ENCODE measurements at places on chromosomes 16 and 17.

DNA sequence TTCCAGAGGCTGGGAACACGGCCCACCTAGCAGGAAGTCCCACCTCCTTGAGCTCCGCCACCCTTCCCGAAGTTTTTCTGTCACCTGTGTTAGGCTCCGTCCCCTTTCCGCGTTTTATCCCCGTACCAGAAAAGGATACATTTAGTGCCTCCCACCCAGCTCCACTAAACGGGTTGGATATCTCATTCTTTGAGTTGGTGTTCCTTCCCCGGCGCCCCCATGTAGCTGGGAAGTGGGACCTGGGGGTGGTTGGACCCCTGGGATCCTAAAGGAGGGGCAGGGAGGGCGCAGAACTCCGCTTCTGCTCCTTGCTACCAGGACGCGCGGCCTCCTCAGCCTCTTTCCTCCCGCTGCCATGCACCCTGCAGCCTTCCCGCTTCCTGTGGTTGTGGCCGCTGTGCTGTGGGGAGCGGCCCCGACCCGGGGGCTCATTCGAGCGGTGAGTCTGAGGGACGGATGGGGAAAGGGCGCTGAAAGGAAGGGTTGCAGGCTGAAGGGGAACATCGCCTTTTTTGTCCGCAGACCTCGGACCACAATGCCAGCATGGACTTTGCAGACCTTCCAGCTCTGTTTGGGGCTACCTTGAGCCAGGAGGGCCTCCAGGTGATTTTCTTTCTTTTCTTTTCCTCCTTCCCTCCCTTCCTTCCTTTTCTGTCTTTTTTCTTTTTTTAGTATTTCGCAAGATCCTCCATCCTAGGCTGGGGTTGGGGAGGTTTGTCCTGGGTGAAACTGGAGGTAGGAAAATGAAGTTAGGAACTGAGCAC lies 669 bp downstream of the RNF167 start:
- no peak for DNase-seq

DNA sequence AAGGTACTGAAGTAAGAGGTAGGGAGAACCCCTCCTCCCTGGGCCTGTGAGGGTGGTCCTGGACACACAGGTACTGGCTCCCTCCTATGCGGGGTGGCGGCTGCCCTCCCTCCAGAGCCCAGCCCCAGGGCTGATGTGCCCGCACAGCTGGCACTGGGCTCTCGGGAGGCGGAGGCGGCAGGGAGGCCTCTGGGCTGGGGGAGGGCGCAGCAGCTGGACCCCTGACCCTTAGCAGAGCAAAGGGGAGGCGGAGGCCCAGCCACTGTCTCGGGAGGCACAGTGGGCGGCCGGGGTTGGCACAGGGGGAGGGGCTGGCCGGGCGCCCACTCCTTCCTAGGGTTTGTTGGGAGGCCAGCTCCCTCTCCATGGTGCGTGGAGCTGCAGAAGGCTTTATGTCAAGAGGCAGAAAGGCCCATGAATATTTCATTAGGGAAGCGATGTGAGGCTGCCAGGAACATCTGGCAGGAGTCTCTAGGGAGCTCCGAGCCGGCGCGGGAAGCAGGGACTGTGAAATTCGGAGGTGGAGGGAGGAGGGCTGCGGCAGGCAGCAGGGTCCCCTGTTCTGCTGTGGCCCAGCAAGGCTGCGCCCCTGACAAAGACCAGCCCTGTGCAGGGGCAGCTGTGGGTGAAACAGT lies 44.1 kb upstream of the ACSF3 start:
- no peak for DNase-seq

GRCh38 chr17:55728833-55729232 lies 6.2 kb upstream of the TMEM100 start:
- DNase-seq: no peak

DNA sequence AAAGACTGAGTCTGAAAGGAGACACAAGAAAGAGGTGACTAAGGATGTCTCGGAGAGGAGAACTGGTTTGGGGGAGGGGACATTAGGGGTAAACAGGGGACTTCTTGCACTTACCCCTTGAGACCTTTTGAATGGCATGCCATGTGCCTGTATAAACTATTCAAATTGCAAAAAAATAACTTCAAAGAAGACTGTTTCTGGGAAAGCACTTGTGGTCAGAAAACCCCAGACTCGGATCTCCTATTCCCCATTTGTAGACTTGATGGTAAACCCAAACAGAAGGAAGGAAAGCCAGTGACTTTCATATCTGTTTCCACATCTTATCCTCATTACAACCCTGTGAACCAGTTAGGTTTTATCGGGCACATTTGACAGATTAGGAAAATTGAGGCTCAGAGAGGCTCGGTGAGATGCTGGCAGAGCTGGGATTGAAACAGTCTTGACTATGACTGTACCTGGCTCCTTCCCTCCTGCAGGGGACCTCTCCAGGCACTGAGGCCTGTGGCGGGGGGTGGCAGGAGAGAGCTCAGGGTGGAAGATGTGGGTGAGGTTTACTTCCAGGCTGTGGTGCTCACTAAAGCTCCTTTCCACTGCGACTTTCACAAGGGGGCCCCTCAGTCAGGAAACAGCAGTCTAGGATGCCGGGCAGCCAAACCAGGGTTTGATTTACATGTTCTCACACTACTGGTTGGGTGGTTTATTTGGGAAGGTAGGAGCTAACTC lies 30.5 kb upstream of the PLCG2 start:
- no peak for DNase-seq

GRCh38 chr17:55986817-55987216 lies 166.5 kb upstream of the ANKFN1 start:
- DNase-seq: no peak

GRCh38 chr17:30256756-30257506 lies 21.4 kb upstream of the SLC6A4 start:
- DNase-seq: no peak

GRCh38 chr17:4326608-4327007 lies 39.9 kb downstream of the UBE2G1 start:
- no peak for DNase-seq

GRCh38 chr17:41339571-41340172 lies 11.0 kb downstream of the KRT33A start:
- DNase-seq: no peak

DNA sequence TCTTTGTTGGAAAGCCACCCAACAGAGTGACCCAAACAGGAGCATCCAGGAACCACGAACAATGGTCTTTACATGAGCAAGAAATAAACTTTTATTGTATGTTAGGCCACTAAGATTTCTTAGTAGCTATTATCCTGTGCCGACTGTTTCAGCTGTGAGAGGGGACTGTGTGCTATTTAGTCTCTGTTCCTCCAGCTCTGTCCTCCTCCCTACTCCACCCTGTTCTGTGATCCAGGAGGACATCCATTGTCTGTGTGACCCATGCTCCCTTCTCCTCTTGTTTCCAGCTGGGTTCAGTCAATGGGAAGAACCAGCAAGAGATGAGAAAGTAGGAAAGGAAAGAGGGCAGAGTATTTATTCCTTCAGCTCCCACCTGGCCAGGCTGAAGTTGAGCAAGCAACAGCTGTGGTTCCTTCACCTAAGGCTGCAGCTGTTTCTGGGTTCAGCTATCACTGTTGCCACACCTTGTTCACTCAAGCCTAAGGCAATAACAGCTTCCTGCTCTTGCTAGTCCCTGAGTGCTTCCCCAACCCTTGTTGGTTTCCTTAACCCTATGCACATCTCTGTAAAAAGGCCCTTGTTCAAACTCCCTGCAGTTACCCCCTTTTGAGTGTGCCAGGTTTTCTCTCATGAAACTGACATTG lies 14.9 kb upstream of the B4GALNT2 start:
- DNase-seq: no peak

DNA sequence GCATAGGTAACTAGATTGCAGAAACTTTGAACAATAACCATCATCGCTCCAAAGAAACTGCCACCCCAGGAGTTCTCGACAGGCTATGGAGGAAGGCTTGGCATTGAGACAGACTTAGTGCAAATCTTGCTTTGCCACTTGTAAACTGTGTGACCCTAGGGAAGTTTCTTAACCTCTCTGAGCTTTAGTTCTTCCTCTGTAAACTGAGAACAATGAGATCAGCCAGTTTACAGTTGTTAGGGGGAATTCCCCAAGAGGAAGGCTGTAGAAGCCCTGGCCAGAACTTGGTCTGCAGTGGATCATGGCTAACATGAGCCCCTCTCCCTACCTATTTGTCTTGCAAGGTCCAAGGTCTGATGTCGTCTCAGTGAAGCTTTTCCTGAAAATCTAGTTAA lies 78.9 kb downstream of the NT5M start:
- DNase-seq: no peak
